Stomach (tissue), 19 donors: ENCODE measurements at places on chromosomes 2 and 18. TPM values are rescaled to one million over a fixed set of nuclear protein-coding genes. Genes with fewer than 3 reads are reported as not detected.

COL4A3 gene
- total RNA-seq = under 0.01 TPM

DNA sequence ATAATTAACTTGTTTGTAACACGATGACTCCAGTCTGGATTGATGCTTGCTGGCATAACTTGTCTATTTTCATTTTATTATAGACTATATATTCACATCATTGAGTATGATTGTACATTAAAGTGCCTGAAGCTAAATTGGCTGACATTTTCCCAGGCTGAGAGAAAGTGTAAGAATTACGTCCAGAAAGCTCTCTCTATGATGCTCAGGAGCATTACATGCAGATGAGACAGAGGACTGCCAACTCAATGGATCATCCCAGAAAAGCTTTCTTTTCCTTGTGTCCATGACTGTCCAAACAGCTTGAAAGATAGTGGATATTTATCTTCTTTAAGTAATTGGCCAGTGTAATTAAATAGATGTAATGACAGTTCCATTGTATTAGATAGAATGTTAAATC, 1372.2 kb upstream of the TMEFF2 start:
- no peak for DNase-seq

GRHL1 gene
- total RNA-seq = 4.5 TPM

DNA sequence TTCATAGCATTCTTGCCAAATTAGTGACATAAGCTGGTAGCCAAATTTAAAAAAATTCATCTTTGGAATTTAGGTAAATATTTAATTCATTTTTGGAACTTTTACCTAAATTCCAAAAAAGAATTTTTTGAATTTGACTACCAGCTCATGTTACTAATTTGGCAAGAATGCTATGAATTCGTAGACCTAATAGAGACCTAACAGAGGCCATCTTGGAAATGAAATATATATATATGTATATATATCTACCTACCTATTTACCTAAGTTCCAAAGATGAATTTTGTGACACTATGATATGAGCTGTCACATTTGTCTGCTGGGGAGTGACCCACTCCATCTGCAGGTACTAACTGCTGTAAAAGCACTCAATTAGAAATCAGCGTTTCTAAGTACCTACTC, 65.6 kb downstream of the MYOM1 start:
- DNase-seq = no peak
